ENCODE measurements at places on chromosomes 11 and 22.

DNA sequence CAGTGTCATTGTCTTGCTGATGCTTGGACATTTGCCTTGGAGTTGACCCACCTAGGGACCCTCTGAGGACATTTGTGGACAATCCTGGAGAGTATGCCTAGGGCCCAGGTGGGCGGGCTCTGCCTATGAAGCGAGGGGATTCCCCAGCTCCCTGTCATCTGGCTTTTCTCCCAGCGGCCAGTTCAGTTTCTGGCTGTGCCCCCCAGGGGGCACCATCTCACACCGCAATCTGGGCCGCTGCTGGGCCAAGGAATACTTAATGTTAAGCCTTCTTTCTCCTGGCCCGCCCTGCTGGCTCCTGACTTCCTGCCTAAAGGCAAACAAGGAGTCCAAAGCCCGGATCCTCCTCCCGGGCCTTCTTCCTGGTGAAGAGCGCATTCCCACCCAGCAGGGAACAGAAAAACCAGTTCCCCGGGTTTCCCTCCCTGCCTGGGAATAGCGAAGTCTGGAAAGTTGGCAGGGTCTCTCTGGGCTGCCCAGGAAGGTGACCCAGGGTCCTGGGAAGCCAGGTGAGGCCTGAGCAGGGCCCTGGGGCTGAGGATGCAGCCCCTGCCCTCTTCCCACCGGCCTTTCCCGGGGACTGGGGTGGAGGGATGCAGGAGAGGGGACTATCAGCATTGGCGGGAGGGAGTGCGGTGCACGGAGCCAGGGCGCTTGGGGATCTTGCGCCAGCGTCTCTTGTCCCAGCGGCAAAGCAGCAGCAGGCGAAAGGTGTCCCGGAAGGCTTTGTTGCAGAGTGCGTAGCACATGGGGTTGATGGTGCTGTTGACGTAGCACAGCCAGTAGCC, 11.9 kb downstream of the CHRM1 start:
- DNase-seq = peak; percentile 11

GRCh38 chr11:67301951-67302516, 1.3 kb upstream of the SSH3 start:
- peak; percentile 82 for DNase-seq

GRCh38 chr22:39226353-39226752, 18.4 kb downstream of the PDGFB start:
- DNase-seq = no peak

DNA sequence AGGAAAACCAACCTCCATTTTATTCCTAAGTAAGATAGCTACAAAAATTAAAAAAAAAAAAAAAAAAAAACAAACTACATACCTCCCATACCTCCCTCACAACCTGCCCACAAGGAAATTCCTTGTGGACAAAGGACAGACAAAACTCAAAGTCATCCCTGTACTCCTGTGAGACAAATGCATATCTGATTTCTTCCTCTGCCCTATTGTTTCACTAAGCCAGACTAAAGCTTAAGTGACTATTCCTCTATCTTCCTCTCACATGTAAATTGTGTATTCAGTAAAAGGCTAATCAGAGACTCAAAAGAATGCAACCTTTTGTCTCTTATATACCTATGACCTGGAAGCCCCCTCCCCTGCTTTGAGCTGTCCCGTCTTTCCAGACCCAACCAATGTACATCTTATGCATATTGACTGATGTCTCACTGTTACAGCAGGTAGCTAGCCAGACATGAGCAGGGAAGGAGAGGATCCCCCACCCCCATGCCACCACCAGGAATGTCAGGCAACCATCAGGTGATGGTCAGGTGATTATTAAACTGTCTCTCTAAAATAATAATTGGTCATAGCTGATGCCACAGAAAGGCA, 289.4 kb downstream of the SBF2 start:
- DNase-seq = no peak

DNA sequence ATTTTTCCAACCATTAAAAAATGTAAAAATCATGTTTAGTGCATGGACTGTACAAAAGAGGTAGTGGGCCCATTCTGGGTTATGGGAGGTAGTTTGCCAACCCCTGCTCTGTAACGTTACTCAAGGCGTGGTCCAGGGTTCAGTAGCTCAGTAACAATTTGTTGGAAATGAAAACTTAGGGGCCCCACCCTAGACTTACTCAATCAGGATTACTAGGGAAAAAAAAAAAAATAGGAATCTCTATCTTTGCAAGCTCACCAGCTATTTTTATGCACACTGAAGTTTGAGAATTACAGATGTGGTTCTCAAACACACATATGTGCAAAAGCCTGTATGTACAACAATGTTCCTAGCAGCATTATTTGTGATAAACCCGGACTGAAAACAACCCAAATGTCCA, 17.3 kb upstream of the LMO2 start:
- no peak for DNase-seq

GRCh38 chr11:64268893-64269539, 15.4 kb downstream of the BAD start:
- no peak for DNase-seq

- no peak for DNase-seq
Observed at GRCh38 chr22:28333088-28333487, 346.6 kb downstream of the TTC28 start.

DNA sequence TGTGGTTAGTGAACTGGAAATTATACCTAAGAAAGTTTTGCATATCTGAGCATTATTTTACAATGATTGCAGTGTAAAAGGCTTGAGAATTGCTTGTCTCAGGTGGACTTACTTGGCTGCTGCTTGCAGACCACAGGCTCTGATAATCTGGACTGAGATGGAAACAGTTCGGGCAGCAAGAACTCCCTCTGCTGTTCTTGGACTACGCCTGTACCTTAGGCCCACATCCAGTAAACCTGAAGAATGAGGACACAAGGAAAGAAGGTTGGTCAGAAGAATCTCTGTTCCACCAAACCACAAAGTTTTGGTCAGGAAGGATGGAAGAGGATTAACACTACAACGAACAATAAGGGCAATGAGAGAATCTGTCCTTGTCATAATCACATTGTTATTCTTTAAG, 80.1 kb downstream of the C2CD3 start:
- no peak for DNase-seq

DNA sequence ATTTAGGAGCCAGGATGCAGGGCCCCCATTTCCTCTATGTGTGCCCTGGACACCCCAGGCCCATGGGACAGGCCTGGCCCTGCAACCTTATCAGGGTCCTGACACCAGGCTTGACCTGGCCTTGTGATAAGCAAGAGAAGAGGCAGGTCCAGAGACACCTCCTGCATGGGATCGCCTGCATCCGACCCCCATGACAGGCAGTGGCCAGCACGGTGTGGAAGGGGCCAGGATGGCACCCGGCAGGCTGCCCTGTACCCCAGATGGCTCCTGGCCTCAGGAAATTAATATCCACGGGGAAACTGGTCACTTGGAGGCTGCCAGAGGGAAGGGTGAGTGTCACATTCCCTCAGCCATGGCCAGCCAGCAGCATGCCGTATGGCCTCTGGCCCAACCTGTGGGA, 6.8 kb downstream of the KRTAP5-9 start:
- DNase-seq = no peak

GRCh38 chr11:13644997-13645687, 23.3 kb upstream of the FAR1 start:
- no peak for DNase-seq

DNA sequence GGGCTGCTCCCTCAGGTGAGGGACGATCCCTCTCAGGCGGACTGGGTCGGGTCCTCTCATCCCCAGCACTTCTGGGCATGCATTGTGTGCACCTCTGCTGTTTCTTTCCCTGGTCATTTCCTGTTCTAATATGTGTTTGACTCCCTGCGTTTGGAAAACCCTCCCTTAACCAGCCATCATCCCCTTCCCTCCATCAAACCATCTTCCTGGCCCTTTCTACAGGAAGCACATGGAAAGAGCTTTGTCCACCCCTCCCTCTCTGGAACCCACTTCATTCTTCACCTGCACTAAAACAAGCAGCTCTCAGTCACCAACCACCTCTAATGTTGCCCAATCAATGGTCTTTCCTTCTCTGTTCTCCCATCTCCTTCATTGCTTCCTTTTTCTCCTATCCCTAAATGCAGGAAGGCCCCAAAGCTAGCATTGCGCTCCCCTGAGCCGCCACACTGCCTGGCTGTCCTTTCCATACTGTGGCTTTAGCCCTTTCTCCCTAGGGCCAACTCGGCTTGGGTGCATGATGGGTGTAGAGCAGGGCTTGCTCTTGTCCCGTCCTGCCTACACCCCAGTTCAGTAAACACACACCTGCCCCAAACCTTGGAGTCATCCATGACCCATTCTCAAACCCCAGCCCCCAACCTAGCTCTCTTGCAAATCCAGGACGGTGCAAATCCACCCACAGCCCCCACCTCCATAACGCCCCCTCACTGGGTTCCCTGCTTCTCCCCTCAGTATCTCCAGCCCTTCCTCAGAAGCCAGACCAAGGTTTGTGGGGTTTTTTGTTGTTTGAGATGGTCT, 5.4 kb upstream of the GAS2L1 start:
- no peak for DNase-seq
